PC-3 (cell line): ENCODE measurements at places on chromosomes 1 and 21. TPM values are rescaled to one million over a fixed set of nuclear protein-coding genes. Genes with fewer than 3 reads are reported as not detected.

KDF1 gene
- 21.7 and 22.9 TPM in 2 replicates for total RNA-seq

DNA sequence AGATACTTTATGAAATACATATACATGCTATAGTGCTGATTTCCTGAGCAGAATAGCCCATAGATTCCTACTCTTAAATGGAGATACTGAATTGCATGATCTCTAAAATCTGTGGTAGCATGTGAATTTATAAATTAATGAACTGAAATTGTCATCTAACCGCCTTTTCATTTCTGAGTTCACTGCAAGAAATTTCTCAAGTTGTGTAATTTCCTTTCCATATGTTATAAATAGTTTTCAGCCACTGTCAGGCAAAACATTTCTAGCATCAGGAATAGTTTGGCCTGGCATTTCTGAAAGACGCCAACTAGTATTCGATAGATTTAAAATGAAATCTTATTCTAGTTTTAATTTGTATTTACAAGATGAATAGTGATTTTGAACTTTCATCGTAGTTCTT is 310.1 kb downstream of the USH2A start:
- H3K27me3 ChIP-seq = peaks cover 42% of the 10 kb centered on the region
- H3K27ac ChIP-seq = no peak overlapping the region
- DNase-seq = no peak
- H3K36me3 ChIP-seq = no peaks in the 10 kb centered on the region

ANGPTL1 gene
- not detected in 2 replicates for total RNA-seq

DNA sequence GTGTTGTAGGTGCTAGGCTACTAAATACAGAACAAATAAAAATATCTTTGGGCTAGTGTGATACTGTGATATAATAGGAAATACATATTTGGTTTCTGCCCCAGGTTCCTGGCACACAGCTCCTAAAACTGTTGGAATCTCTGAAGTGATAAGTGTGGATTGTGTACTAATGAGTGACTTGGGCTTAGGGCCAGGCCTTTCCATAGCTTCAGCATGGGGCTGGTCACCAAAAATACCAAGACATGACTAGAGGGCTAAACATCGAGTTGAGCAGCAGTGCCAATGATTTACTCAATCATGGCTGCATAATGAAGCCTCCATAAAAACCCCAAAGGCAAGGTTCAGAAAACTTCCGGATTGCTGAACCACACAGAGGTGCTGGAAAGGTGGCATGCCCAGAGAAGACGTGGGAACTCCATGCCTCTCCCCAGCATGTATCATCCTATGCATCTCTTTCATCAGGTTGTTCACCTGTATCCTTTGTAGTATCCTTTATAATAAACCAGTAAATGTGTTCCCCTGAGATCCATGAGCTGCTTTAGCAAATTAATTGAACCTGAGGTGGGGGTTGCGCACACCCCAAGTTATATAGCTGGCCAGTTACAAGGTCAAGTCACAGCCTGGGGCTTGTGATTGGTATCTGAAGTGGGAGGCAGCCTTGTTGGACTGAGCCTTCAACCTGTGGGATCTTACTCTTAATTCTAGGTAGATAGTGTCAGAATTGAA is 51.6 kb downstream of the ZMYM4 start:
- H3K4me3 ChIP-seq = no peak overlapping the region
- H3K4me1 ChIP-seq = no peaks in the 10 kb centered on the region
- H3K27me3 ChIP-seq = no peaks in the 10 kb centered on the region

DNA sequence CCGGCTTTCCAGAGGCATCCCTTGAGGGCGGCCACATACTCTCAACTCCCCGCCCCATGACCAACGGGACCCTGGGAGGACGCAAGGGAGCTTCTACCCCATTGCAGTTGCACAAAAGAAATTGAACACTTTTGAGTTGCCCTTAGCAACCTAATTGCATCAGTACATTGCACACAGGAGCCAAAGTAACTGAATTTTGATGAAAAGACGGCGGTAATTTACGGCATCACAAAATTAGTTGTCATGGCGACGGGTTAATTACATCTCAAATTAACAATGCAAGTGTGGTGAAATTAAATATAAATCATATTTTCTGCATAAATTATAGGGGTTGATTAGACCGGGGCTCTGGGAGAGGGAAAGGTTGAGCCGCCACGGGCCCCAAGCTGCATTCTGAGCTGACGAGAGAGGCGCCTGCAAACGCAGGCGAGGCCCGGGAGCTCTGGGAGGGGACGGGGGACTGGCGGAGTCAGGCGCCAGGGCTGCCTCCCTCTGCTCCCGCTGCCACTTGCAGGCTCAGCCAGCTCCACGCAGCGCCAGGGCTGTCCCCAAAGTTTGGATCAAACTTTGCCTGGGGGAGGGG is 61.4 kb downstream of the CASZ1 start:
- no peak overlapping the region for H3K4me3 ChIP-seq
- H3K27ac ChIP-seq = no peak overlapping the region
- no peaks in the 10 kb centered on the region for H3K4me1 ChIP-seq
- no peak for DNase-seq
- no peaks in the 10 kb centered on the region for H3K36me3 ChIP-seq
- H3K27me3 ChIP-seq = no peaks in the 10 kb centered on the region

DNA sequence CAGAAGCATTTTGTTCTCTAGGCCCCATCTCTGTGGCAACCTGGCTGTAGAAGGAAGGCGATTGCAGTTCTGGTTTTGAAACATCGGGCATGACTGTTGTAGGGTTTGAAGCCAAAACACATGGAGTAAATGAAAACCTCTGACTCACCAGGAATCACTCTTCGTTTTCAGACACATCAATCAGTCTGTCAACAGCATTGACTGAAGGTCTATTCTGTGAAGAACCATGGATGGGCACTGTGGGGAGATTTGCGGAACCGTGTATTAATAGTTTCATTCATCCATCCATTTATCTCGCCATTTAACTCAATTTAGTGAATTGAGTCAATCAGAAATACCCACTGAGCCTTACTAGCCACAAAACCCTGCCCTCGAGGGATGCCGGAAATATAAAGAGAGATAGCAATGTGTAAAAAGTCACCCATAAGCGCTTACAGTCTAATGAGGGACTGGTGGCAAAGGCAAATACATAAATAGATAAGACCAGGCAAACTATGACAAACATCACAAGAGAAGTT is 364.6 kb upstream of the PROX1 start:
- DNase-seq = no peak
- H3K27me3 ChIP-seq = peaks cover 52% of the 10 kb centered on the region
- no peaks in the 10 kb centered on the region for H3K36me3 ChIP-seq
- no peak overlapping the region for H3K27ac ChIP-seq

DNA sequence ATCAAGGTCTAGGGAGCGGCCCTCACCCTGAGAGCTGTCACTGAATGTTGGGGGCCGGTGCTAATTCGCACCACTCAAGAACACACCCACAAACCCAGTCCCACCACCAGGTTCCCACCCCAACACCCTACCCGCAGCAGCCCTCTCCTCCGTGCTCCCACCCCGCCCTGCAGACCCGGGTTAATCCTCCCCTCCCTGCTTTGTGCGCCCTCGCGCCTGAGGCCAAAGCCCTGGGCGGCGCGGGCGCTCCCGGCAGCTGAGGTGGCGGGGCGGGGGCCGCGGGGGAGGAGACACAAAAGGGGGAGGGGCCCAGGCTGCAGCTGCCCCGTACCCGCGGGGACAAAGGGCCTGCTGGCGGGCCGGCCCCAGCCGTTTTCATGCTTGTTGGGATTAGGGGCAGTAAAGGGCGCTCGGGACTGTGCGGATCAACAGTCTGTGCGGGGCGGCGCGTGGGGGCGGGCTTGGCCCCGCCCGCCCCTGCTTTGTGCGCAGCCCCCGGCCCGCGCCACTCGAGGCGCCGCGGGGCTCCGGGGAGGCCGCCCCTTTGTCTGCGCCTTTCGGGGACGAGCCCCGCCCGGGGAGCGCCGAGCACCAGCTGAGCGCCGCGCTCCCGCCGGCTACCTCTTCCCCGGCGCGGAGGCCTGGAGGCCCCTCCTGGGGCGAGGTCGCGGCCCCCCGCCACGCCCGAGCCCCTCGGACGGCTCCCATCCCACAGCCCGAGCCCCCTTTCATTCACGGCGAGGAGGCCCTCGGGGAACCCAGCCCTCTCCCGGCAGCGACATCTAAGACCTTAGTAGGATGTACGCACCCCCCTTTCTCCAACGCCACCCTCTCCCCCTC is 10.9 kb downstream of the C1orf216 start:
- H3K36me3 ChIP-seq = no peaks in the 10 kb centered on the region
- no peak overlapping the region for H3K27ac ChIP-seq
- H3K4me3 ChIP-seq = no peak overlapping the region
- H3K4me1 ChIP-seq = no peaks in the 10 kb centered on the region

DNA sequence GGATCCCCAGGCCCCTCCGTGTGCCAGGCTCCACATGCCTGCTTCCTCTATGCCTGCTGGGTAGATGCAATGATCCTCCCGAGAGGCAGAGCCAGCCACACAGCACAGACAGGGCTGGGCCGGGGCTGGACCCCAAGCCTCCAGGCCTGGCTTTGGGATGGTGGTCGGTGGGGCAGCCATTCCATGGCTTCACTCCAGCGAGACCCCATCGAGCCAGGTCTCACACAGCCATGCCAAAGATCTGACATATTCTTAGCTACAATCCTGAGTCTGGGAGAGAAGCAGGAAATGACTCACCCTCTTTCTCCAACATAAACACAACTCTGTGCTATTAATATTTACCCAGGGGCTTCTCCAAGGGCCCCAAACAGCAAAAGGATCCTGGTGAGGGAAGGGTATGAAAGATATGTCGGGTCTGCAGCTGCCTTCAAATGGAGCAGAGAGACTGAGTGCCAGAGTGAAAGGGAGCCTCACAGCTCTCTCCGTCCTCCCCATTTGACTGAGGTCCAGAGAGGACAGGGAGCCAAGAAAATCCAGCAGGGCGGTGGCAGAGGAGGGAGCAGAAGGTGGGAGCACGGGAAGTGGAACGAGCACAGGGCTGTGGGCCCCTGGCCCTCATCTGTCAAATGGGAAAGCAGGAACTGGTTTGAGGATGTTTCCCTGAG is 639.5 kb downstream of the MATN1 start:
- H3K36me3 ChIP-seq = no peaks in the 10 kb centered on the region
- no peak overlapping the region for H3K27ac ChIP-seq

GRCh38 chr1:43822040-43822690 is 111.4 kb upstream of the ARTN start:
- H3K36me3 ChIP-seq = peaks cover 7% of the 10 kb centered on the region; the same call in 1 of the 2 replicates
- peak overlapping the region; percentile 83 for H3K27ac ChIP-seq
- peak; percentile 95 for DNase-seq
- peak overlapping the region; percentile 47 for H3K4me3 ChIP-seq
- H3K27me3 ChIP-seq = no peaks in the 10 kb centered on the region
- peaks cover 53% of the 10 kb centered on the region for H3K4me1 ChIP-seq

DNA sequence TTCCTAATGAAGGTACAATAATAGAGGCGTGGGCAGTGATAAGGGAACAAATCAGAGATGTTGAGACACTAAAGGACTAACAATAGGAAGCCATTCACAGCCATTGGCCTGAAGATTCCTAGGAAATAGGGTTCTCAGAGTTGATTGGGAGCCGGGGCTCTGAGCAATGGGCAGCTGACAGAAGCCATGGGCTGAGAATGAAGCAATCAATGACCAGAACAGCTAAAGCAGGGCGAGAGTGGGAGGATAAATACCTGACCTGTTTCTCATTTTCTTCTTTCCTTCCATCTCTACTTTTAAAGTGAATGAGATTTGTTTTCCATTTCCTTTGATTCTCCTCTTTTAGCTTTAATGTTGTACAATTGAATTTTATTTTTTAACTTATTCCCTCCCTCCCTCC is 774.7 kb upstream of the ADGRL4 start:
- no peak for DNase-seq
- H3K36me3 ChIP-seq = no peaks in the 10 kb centered on the region
- no peak overlapping the region for H3K4me3 ChIP-seq
- H3K27me3 ChIP-seq = no peaks in the 10 kb centered on the region

DNA sequence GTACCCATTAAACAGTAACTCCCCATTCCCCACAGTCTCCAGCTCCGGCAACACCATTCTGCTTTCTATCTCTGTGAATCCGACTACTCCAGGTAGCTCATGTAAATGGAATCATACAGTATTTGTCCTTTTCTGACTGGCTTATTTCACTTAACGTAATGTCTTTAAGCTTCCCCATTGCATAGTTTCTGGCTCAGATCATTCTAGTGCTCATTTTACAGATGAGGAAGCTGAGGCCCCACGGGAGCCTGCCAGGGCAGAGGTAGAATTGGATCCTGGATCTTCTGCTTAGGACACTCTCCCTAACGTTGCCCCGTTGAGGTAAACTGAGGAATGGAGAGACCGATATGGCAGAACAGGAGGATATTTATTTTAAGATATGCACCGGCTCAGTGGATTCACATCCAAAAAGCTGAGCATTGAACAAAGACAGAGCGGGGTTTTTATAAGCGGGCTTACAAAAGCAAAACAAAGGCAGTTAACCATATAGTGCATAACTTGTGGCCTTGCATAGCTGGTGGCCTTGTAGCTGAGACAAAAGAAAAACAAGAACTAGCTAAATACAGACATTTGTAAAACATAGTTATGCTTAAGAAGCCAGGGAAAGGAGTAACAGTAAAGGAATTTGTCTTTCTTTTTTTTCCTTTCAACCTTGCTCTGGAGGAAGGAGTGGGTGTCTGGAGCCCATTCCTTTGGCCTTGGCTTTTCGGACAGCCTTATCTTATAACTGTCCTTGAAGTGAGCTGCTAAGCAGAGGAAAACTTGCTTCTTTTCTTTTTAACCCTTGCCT is 15.3 kb upstream of the KLHDC8A start:
- no peak for DNase-seq
- H3K27me3 ChIP-seq = no peaks in the 10 kb centered on the region
- no peaks in the 10 kb centered on the region for H3K36me3 ChIP-seq
- H3K27ac ChIP-seq = no peak overlapping the region
- H3K4me3 ChIP-seq = no peak overlapping the region

BMP8B gene
- total RNA-seq = 3.3 and 4.7 TPM in 2 replicates

DIO1 gene
- total RNA-seq = not detected in 2 replicates

DNA sequence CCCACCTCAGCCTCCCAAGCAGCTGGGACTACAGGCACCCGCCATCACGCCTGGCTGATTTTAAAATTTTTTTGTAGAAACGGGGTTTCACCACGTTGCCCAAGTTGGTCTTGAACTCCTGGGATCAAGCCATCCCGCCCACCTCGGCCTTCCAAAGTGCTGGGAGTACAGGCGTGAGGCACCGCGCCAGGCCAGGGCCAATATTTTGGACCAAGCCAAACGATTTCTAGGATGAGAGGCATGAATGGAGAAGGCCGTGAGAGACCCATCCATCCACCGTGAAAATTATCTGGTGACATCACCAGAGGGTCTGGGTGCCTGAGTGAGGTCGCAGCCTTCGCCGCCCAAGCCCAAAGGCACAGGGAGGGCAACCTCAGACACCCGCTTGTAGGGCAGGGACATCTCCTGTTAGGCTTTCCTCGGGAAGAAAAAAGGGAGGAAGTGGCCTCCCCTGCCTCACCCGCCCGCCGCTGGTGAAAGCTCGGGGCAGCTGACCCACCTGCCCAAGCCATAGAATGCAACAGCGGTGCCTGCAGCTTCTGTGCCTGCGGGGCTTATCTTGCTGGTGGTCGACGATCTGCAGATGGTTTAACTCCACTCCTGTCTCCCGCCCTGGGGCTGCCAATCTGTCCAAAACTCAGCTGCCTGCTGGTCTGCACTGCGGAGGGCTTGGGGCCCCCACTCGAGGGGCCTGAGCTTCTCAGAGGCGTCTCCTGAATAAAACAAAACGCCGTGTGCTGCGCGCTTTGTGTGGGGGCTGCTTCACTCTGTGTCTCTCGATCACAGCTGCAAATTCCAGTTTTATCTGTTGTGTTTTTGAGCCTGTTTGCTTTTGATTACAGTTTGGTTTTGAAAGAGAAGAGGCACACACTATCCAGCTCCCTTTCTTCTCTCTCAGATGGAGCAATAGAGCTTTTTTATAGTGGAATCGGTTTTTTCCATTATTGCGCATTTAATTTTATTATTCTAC is 85.8 kb downstream of the MRPS6 start:
- no peaks in the 10 kb centered on the region for H3K4me1 ChIP-seq
- H3K27ac ChIP-seq = no peak overlapping the region
- H3K36me3 ChIP-seq = no peaks in the 10 kb centered on the region
- no peak for DNase-seq
- no peak overlapping the region for H3K4me3 ChIP-seq
